NCI-H1092 (cell line): ENCODE measurements at places on chromosomes 2 and 18.

- no peak for DNase-seq
Measured at GRCh38 chr2:154324601-154325000, 373.9 kb upstream of the KCNJ3 start.

- no peak for DNase-seq
Measured at GRCh38 chr18:3654442-3655253, 204.7 kb downstream of the TGIF1 start.

GRCh38 chr2:138486363-138487198 lies 15.0 kb upstream of the SPOPL start:
- DNase-seq = no peak

DNA sequence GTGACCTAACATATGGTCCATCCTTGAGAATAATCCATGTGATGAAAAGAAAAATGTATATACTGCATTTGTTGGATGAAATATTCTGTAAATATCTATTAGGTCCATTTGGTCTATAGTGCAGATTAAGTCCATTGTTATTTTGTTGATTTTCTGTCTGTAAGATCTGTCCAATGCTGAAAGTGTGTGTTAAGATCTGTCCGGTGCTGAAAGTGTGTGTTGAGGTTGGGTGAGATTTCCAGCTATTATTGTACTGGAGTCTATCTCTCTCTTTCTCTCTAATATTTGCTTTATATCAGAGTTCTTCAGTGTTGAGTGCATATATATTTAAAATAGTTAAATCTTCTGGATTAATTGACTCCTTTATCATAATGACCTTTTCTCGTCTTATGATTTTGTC lies 828.8 kb upstream of the CRIM1 start:
- no peak for DNase-seq

DNA sequence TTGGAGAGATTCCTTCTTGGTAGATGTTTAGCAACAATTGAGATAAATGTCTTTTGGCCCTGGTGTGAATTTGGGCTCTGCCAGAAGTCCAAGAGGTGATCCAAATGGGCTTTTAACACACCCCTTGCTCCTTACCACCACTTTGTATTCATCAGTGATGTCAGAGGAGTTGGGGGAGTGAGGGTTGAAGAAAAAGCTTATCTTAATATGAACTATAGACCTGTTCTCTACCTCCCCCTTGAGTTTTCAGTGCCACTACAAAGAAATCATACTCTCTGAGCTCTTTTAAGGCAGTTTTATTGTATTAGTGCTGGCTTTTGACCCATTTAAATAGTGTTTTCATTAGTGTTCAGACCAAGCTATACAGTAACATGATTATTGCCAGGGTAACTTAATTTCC lies 229.1 kb downstream of the PHLPP1 start:
- no peak for DNase-seq

GRCh38 chr2:231523451-231524285 lies 6.6 kb downstream of the NMUR1 start:
- no peak for DNase-seq

- no peak for DNase-seq
Measured at GRCh38 chr2:234679301-234679740, 182.4 kb upstream of the ARL4C start.

- DNase-seq = no peak
Measured at GRCh38 chr2:157444641-157445040, 752 bp upstream of the CYTIP start.

DNA sequence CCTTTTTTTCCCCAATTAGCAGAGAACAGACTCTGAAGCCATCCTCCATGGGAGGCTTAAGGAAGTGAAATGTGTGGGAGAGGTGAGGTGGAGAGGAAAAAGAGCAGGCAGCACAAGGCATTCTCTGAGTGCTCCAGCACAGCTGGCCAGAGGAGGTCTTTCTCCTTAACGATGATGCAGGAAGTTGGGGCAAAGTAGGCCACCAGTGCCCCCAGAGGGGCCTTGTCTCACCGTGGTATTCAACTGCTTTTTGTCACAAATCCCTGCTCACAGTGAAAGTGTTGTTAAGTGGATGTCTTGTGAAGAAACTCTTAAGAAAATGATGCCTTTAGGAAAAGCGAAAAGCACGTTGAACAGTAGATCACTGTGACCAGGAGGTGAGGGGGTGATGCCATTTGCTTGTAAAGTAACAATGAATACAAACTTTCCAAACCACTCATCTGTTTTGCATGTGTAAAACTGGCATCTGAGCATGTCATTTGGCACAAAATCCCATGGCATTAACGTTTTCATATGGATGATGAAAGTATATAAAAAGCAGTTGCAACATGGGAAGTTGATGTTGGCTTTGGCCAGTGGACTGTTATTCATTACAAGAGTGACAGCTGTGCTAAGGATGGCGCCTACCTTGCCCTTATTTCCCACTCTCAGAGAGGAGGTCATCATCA lies 49.2 kb upstream of the CDC42EP3 start:
- DNase-seq = no peak

DNA sequence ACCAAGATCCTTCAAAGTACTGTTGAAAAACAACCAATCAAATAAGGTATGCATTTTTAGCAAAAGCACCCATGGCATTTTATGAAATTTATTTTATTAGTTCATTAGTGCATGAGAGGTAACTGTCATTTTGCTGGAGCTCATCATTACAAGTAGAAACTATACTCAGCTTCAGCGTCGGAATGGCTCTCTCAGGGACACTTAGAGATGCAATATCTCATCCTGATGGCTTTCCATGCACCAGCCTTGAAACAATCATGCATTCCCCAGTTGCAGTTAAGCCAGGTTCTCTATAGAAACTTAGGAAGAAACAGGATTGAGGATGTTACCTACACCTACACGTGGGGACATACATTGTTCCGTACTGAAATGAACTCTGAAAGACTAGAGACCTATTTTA lies 219.5 kb downstream of the GALR1 start:
- DNase-seq = no peak

- DNase-seq = no peak
Measured at GRCh38 chr2:146917431-146918042, 927.3 kb upstream of the ACVR2A start.

GRCh38 chr2:70964133-70964532 lies 14.3 kb upstream of the ANKRD53 start:
- no peak for DNase-seq

GRCh38 chr2:218812861-218813260 lies 18.7 kb downstream of the PRKAG3 start:
- no peak for DNase-seq

GRCh38 chr2:44016282-44016681 lies 20.5 kb upstream of the LRPPRC start:
- no peak for DNase-seq

GRCh38 chr2:132387126-132387525 lies 29.5 kb upstream of the GPR39 start:
- no peak for DNase-seq

- no peak for DNase-seq
Measured at GRCh38 chr2:115568643-115569042, 1126.2 kb downstream of the DPP10 start.

DNA sequence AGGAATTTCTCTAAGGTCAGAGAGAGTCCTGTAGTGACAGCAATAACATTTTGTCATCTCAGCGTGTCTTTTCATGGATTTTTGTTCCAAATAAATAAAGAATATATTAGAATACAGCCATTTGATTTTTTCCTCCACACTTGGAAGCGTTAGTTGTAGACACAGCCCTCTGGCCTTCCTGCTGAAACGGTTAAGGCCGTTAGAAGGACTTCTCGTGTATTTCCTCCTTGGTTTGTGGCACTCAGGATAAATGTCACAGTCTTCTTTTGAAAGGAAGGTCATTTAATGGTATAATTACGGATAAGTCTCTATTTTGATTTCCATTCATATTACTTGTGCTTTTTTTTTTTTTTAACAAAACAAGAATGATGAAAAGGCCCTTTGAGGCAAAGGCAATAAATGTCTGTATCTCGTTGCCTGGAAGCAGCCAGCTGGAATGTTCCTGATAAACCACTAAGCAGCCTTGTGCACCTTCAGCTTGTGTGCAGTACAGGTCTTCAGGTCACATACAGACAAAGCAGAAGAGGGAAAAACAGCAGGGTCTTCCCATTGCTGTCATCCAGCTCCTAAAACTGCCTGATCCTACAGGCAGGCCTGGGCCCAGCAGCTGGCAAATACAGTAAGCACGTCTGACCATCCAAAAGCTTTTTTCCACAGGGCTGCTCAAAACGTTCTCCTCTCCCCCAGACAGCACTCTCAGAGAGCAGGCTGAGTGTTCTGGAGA lies 14.4 kb downstream of the EFR3B start:
- DNase-seq = no peak

- no peak for DNase-seq
Measured at GRCh38 chr2:112891385-112891831, 19.6 kb upstream of the IL37 start.

DNA sequence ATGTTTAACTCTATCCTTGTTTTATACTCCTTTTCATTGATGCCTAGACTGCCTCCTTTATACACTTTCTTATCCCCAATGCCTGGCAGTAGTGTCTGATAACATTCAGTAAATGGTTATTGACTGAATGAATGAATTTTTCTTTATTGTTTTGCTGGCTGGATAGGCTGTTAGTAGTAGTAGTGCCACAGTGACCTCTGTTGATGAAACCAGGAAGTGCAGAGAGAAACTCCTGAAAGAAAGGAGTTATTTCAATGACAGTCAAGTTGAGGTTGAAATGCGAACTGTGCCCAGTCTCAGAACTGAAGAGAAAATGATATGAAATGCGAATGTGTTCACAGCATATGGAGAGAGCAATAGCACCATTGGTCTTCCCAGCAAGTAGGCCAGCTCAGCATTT lies 26.8 kb upstream of the SLC9A2 start:
- DNase-seq = no peak

- DNase-seq = no peak
Measured at GRCh38 chr2:241564596-241565410, 6.3 kb downstream of the BOK start.

DNA sequence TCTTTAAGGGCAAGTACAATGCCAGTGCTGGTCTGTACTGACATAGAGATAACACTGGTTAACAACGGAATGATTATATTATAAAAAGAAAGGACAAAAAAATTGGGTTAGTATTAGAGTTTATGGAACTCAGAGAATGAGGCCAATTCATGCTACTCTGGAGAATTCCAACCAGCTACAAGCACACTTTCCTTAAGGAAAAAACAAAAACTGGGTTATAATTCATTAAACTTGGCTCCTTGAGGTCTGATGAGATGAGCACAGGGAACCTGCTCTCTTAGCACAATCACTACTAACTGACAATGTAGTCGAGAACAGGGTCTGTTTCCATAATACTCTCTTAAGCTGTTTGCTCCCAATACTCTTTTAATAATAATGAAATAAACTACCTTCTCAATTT lies 165.3 kb downstream of the NRXN1 start:
- DNase-seq = no peak
